ENCODE measurements at places on chromosomes 12 and 14.

- no peak for DNase-seq
These were observed 193.3 kb downstream of the ANO4 start for GRCh38 chr12:100987552-100988521.

DNA sequence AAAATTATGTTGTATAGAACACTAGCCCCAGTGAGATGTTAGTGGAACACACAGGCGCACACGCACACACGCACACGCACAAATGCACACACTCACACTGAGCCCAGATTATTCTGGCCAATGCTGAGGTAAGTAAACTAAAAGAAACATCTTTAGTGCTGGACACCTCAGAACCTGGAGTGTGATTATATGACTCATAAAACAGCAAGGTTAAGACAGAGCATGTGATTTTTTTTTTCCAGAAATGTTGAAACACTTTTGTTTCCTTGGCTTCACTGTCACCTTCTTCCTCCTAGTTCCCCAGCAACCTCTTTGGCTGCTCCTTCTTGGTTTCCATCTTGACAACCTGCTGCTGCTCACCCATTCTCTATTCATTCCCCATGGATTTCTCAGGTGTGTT is 141.0 kb upstream of the ALG10B start:
- DNase-seq = no peak

- DNase-seq = no peak
These were observed 3.6 kb downstream of the SLC17A8 start for GRCh38 chr12:100360450-100360849.

GRCh38 chr14:22800346-22800745 is 14.9 kb downstream of the SLC7A7 start:
- no peak for DNase-seq

DNA sequence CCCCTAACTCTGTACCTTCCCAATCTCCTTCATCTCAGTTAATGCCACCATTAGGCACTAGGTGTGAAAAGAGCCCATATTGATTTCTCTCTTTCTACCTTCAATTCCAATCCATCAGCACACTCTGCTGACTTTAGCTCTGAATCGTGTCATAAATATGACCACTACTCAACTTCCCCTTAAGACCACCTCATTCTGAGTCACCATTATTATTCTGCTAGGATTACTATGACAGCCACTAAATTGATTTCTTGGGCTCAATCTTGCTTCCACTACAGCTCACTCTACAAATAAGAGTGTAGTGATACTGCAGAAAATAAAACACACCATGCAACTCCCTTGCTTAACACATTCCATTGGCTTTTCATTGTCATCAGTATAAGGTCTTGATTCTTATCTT is 1449.0 kb upstream of the FLRT2 start:
- no peak for DNase-seq

DNA sequence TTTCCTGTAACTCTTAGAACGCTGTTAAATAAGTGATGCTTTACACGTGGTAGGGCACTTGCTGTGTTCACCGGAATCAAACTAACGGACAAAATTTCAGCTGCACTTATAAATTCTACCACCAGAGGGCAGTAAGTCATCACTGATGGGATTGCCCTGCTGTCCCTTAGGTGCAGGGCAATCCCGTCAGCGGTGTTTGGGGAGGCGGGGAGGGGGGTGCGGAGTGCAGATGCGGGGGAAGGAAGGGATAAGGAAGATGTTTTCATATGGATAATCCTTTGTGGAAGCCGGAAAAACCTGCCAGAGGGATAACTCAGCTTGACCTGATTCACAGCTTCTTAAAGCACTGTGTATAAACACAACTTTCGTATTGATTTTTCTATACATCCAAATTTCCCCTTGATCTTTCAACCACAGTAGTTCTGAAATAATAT is 21.7 kb upstream of the SLC10A1 start:
- DNase-seq = peak; percentile 7

DNA sequence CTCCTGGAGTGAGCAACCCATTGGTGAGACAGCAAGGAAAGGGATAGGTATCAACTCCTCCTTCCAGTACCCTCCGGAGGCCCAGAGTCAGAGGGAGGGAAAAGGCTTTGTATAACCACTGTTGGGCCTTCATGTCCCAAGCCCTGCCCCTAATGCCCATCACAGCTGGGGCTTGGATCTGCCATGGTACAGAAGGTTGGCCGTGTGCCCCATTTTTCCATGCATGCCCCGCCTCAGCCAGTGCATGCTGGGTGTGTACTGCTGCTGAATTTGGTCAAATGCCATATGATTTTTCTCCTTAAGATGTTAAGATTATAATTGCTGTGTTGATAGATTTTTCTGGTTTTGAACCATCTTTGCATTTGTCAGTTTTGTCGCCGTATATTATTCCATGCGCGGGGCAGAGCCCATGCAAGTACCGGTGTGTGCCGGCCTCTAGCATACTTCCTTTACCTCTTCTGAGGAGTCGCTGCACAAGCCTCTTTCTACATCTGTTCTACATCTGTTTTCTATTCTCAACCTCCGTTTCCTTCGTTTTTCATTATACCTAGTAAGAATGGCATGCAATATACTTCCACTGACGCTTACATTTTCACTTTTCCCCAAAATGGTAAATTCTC is 26.6 kb downstream of the PPP2R5C start:
- no peak for DNase-seq

DNA sequence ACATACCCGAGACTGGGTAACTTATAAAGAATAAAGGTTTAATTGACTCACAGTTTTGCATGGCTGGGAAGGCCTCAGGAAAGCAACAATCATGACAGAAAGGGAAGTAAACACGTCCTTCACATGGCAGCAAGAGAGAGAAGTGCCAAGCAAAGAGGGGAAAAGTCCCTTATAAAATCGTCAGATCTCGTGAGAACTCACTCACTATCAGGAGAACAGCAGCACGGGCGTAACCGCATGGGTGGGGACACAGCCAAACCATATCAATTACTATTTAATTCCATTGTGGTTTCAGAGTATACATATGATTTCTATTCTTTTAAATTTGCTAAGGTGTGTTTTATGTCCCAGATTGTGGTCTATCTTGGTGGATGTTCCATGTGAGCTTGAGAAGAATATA is 117.9 kb downstream of the SCAF11 start:
- DNase-seq = no peak

DNA sequence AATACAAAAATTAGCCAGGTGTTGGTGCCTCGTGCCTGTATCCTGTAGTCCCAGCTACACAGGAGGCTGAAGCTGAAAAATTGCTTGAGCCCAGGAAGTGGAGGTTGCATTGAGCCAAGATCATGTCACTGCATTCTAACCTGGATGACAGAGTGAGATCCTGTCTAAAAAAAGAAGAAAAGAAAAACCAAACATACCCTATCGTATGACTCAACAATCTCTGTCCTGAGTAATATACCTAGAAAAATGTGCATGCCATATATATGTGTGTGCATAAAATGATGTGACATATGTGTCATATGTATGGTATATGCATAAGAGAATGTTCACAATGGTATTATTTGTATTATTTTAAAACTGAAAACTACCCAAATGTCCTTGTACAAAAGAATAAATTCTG is 261.5 kb upstream of the CLEC14A start:
- DNase-seq = no peak

- DNase-seq = no peak
These were observed 54.2 kb downstream of the CCNK start for GRCh38 chr14:99535448-99535847.

GRCh38 chr12:68530299-68530698 is 80.4 kb upstream of the RAP1B start:
- no peak for DNase-seq

- DNase-seq = no peak
These were observed 64.5 kb upstream of the SLC35F4 start for GRCh38 chr14:57930241-57930975.

DNA sequence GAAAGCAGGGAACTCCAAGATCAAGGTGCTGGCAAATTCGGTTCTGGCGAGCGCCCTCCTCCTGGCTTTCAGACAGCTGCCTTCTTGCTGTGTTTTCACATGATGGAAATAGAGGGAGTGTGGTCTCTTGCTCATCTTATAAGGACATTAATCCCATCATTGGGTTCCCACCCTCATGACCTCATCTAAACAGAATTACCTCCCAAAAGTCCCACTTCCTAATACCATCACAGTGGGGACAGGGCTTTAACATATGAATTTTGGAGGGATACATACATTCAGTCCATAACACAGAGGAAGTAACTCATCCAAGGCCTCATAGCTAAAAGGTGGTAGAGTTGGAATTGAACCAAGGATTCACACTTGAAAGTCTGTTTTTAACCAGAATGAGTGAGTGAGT is 28.6 kb downstream of the DYRK2 start:
- DNase-seq = no peak

DNA sequence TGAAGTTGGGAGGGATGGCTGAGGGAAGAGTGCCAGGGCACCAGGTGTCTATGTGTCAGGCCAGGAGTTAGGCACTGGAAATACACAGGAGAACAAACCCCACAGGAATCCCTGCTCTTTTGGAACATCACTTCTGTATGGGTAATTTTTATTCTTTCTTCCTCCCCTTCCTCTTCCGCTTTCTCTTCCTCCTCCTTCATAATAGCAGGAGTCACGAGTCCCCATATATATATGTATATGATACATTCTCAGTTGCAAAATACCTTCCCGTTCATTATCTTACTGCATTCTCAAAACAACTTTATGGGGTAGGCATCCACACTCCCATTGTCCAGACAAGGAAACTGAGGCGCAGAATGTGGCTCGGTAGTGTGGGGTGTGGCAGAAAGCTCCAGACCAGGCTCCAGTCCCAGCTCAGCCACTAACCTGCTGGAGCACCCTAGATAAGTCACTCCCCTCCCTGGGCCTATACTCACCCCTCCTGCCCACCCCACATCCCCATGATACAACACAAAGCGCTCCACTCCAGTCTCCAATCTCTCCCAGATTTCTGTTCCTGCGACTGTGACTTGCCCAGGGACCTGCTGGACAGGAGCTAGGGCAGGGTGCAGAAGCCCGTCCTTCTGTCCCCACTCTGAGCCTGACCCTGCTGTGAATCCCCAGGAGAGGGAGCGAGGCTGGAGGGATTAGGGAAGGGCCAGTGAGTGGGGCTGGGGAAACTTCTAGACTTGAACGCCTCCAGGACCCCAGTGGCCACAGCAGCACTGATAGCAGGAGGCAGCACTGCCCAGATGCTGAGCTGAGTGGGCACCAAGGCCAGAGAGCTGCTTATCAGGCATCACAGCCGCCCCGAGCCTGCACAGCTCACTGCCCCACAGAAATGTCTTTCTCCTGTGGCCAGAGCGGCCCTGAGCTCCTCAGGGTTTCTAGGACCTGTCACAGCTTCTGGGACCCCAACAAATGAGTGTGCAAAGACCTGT is 1.4 kb upstream of the AQP2 start:
- no peak for DNase-seq

DNA sequence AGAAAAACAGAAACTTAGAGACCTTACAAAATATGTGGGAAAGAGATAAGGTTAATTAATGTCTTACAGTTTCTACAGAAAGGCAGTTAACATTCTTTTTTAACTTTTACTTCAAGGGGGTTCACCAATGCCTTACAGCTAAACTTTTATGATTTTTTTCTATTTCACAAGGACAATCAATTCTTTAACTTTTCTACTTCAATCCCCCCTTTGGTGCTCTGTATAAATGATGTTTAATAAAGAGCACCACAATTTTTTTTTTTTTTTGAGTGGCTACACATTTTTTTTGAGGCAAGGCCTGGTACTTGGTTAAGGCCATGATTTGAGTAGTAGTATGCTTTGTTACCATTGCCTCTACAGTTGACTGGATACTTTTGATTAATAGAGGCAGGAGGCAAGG is 279.6 kb downstream of the PRKD1 start:
- no peak for DNase-seq

- DNase-seq = no peak
These were observed 14.9 kb downstream of the TRMT61A start for GRCh38 chr14:103543721-103544387.
